ENCODE measurements at places on chromosomes 7 and 10.

DNA sequence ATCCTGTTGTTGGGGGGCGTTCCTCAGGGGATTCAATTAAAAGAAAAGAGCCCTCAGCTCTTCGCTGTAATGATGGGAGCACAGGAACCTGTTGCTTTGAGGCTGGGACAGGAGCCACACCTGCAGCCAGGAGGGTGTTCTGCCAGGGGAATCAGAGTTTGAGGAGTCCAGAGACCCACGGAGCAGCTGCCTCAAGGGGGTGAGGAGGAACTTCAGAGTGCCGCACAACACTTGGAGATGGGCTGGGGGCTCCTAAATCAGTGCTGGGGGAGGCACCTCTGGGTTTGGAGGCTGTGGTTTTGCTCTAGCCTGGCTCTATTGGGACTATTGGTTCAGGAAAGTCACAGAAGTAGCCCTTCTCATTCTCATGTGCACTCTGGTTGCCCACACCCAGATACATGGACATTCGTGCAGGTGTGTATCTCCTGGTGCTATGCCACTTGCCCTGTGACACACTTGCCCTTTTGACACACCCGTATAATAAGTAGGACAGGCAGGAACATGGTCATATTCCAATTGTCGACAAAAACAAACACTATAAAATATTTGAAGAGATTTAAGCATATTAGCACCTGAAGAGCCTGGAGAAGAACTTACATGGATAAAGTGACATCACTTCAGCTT lies 98.1 kb downstream of the PTPN20 start:
- no peak for DNase-seq

DNA sequence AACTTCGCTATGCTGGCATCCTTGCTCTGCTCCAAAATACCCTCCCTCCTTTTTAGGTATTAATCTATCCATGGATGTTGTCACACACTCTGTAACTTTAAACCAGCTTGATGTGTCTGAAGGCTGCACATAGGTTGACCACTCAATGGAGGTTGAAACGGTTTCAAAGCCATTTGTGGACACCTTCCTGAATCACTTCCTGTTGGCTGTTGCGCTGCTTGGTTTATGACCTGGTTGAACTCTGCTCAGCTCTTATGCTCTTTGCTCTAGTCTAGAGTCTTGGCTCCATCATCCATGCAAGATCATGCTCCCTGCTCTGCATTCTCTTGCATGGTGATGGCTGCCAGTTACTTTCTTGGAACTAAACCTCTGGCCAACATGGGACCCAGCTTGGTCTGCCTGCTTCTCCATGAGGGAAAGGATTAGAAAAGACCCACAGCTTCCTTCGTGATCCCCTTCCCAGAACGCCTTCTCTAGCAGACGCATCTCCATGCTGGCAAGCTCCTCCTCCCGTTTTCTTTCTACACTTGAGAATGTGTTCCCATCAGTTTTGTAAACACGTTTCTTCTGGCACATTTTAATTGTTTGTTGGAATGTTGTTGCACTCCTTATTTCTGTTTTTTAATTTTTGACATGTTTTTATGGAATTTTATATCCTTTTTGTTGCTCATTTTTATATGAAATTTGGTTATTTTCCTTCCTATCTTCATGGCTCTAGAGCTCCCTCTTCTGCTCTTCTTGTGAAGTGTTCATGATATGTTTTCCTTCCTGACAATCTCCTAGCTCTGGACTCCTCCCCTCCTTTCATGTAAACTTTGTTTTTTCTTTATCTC lies 149.8 kb downstream of the XPNPEP1 start:
- no peak for DNase-seq

GRCh38 chr10:28845009-28845682 lies 167.8 kb downstream of the BAMBI start:
- DNase-seq, result no peak

GRCh38 chr10:43904301-43904700 lies 255.6 kb upstream of the ZNF32 start:
- DNase-seq, result no peak

DNA sequence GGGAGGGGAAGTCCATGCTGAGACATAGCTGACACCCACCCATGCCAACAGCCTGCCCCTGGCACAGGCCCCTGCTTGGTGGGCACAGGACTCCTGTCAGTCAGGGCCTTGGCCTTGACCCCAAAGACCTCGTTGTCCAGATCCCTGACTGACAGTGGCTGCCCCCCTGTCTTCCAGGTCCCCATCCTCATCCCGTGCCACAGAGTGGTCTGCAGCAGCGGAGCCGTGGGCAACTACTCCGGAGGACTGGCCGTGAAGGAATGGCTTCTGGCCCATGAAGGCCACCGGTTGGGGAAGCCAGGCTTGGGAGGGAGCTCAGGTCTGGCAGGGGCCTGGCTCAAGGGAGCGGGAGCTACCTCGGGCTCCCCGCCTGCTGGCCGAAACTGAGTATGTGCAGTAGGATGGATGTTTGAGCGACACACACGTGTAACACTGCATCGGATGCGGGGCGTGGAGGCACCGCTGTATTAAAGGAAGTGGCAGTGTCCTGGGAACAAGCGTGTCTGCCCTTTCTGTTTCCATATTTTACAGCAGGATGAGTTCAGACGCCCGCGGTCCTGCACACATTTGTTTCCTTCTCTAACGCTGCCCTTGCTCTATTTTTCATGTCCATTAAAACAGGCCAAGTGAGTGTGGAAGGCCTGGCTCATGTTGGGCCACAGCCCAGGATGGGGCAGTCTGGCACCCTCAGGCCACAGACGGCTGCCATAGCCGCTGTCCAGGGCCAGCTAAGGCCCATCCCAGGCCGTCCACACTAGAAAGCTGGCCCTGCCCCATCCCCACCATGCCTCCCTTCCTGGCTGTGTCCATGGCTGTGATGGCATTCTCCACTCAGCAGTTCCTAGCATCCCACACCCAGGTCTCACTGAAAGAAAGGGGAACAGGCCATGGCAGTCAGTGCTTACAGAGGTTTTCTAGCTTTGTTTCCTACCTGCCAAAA lies 197.2 kb downstream of the EBF3 start:
- no peak for DNase-seq

- DNase-seq, result no peak
Observed at GRCh38 chr7:3437467-3437866, 136.4 kb downstream of the SDK1 start.

GRCh38 chr10:20891338-20891714 lies 5.8 kb downstream of the NEBL start:
- DNase-seq, result no peak

DNA sequence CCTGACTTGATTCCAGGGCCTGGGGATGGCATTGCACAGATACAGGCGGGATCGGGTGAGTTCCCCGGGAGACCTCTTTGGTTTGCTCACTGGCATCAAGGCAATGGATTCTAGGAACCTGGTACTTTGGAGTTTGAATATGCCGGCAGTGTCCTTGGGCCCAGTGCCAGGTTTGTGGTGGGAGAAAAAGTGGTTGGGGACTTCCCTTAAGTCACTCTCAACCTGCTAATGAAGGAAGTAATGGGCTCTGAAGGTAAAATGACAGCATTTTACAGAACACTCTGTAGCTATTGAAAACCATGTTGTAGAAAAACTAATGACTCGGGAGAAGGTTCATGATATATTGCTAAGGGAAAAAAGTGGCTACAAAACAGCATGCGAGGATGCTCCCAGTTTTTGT lies 129.9 kb downstream of the CFAP58 start:
- no peak for DNase-seq

DNA sequence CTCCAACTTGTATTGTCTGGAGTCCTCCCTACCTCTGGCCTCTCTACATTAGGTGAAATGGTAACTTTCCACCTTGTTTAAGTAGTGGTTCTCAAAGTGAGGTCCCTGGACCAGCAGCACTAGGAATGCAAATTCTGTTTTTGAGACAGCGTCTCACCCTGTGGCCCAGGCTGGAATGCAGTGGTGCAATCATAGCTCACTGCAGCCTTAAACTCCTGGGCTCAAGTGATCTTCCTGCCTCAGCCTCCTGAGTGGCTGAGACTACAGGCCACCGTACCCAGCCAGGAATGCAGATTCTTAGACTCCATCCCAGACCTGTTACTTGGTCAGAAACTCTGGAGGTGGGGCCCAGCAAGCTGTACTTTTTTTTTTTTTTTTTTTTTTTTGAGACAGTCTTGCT lies 6.8 kb upstream of the TBL2 start:
- no peak for DNase-seq

- no peak for DNase-seq
Observed at GRCh38 chr10:124669824-124670654, 74.1 kb downstream of the FAM53B start.

DNA sequence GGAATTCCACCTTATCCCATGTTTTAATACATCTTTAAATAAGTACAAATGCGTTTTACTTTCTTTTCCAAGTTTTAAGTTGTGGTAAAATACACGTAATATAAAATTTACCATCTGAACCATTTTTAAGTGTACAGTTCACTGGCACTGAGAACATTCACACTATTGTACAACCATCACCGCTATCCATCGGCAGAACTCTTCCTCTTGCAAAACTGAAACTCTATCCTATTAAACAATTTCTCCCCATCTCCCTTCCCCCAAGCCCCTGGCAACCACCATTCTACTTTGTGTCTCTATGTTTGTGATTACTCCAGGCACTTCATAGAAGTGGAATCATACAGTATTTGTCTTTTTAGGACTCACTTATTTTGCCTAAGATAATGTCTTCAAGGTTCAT lies 33.8 kb downstream of the HIP1 start:
- no peak for DNase-seq

- DNase-seq, result no peak
Observed at GRCh38 chr7:139784648-139785047, 6.8 kb upstream of the HIPK2 start.

- DNase-seq, result no peak
Observed at GRCh38 chr7:139743967-139744767, 33.6 kb downstream of the HIPK2 start.

DNA sequence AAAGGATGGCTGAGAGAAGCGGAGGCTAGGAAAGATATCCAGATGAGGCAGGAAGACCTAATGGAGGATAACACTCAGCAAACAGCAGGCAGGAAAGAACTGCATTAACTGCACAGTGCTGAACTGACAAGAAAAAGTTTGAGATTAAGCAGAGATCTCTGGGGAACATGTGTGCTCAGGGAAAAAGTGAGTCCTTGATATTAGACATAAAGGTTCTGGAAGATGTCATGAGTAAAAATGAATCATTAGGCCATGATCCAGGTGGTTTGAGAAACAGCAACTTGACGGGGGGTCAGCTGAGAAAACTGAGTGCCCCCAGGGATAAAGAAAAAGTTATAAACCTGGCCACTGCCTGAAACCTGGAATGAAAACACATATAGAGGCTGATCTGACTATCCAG lies 27.3 kb upstream of the ANK3 start:
- DNase-seq, result no peak

DNA sequence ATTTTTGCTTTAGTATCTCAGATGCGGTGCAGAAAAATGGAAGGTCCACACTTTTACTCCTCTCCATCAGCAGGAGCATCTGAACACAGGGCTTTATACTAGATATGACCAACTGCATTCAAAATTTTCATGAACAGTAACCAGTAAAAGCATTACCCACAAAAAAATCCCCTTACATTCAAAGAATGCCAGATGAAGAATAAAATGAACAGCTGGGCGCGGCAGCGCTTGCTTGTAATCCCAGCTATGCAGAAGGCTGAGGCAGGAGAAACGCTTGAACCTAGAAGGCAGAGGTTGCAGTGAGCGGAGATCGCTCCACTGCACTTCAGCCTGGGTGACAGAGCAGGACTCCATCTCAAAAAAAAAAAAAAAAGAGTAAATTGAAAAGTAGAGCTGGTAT lies 3.1 kb downstream of the SAR1A start:
- DNase-seq, result no peak

DNA sequence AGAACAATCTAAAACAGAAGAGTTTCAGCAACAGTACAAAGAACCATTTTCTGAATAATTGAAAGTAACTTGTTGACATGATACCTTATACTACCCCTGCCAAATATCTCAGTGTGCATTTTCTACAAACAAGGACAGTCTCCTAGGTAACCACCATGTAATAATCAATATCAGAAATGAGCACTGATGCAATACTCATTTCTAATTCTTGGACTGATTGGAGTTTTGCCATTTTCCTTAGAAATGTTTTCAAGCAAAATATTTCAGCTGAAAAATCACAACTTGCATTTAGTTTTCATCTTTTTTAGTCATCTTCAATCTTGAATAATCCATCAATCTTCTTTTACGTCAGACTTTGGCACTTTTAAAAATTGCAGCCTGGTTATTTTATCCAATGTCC lies 420.2 kb downstream of the CDC14C start:
- DNase-seq, result no peak

DNA sequence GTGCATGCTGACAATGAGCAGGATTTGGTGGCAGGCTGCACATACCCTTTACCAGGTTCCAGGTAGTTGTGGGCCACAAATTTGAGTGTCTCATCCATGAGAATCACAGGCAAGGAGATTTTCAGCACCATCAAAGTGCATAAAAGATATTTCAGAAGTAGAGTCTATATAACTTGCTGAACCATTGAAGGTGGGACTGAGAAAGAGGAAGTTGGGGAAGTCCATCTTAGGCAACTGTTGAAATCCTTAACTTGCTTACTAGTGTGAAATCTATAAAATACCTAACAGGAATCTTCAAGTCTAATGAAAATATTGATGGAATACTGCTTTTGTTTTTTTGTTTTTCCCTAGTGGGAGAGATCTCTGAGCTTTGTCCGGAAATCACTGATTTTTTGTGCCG lies 325.1 kb upstream of the PLXDC2 start:
- DNase-seq, result no peak

DNA sequence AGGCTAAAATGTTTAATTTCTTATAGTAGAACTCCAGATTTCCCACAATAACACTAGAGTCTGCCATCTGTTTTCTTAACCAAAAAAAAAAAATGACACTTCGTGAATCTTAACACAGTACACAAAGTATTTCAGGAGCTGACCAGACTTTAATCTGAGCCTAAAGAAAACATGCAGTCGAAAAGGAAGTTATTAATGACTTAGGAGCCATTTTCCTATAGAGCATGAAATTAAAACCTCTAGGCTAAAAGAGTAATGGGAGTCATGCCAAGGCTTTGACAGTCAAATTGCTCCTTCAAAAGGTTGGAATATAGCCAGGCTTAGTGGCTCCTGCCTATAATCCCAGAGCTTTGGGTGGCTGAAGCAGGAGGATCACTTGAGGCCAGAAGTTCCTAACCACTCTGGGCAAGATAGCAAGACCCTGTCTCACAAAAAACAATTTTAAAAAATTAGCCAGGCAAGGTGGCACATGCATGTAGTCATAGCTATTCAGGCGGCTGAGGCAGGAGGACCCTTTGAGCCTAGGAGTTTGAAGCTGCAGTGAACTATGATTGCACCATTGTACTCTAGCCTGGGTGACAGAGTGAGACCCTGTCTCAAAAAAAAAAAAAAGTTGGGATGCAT lies 13.6 kb downstream of the MICU1 start:
- DNase-seq, result no peak

- DNase-seq, result no peak
Observed at GRCh38 chr10:126372396-126372795, 15.9 kb downstream of the ADAM12 start.

All from GM12864 (cell line).